NCI-H1694 treated with DMSO at 0.1 percent for 48 hours (cell line): ENCODE measurements at places on chromosomes 5 and 9.

DNA sequence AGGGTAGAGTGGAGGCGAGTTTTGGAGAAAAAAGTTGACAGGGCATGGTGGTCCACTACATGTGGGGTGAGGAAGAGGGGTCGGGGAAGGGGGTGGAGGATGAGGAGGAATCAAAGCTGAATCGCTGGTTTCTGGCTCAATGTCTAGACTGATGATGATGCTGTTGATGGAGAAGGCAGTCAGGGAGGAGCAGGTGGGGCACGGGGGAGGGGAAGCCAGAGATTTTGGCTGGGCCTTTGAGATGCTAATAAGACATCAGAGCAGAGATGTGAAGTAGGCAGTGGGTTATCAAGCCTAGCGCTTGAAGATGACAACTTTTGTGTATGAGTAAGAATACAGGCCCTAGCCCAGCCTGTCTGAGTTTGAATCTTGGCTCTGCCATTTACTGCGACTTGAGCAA lies 32.4 kb upstream of the TTC23L start:
- no peak for DNase-seq

DNA sequence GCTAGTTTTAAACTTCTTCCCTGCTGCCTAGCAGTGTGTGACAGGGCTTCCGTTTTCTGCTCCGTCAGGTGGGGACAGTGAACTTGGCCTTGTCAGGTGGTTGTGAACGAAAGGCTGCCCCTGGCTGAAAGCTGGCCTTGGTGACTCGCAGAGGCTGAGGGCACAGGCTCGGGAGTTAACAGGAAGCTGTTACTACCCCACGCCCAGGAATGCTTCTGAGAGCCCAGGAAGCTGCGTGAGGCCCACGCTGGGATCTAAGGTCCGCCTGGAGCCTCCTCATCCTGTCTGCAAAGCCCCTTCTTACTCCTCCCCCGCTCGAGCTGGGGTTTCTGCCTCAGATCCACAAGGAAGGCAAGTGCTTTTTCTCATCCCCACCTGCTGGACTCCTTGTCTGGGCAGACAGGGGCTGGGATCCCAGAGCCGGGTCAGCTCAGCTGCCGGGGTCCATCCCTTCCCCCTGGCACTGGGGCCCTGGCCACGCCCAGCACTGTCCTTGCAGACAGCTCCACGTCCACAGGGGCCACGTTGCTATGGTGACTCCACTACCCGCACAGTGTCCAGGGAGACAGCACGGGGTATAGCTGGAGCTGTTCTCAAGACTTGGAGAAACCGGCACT lies 124.7 kb upstream of the TBC1D2 start:
- DNase-seq, result no peak

GRCh38 chr5:140607031-140607430 lies 25.9 kb downstream of the CD14 start:
- no peak for DNase-seq

GRCh38 chr5:151685749-151686673 lies 704 bp downstream of the SPARC start:
- DNase-seq, result no peak

DNA sequence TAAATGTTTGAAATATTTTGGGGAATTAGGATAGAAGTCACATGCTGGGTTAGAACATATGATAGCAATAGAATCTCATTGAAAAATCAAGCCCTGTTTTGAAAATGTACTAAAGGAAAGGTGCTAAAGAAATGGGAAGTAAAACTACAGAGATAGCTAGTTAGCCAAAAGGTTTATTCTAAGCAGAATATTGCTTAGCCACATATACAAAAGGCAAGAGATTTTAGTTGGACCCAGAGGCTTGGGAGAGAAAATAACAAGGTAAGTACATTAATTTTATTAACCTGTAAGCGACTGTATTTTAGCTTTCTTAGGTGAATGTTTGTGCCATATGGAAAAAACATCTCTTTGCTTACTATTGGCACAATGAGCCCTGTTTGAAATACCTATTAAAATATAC lies 108.3 kb downstream of the RPS23 start:
- DNase-seq, result no peak

DNA sequence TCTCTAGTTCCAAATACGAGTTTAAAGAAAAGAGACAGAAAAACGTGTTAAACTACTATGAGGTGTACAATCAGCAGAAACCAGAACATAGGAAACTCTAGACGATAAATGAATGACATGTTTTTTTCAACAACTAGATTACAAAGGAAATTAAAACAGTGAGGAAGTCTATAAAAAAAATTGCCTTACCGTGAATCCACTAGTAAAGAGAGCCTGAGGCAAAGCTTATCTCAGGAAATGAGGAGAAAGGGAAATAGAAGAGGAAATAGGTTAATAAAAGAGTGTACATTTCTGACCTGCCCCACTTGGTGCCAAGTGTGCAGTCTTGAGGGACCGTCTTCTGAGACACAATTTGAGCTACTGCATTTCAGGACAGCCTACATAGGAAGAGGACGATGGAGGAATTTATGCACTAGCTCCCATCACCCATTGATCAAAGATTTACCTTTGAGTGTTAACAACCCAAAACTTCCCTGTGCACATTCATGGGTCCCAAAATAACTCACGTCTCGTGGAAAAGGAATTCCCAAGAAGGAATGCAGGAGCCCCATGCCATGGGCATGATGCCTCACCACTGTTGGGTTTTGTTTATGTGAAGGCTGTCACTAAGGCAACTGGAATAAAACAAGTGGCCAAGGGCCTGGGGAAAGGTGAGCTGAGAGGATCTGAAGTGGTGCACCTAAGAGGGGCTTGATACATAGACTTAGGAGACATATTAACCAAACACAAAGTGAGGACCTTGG lies 53.6 kb upstream of the SLC1A3 start:
- no peak for DNase-seq

- no peak for DNase-seq
These were observed 195.7 kb downstream of the NR3C1 start for GRCh38 chr5:143207563-143208364.

DNA sequence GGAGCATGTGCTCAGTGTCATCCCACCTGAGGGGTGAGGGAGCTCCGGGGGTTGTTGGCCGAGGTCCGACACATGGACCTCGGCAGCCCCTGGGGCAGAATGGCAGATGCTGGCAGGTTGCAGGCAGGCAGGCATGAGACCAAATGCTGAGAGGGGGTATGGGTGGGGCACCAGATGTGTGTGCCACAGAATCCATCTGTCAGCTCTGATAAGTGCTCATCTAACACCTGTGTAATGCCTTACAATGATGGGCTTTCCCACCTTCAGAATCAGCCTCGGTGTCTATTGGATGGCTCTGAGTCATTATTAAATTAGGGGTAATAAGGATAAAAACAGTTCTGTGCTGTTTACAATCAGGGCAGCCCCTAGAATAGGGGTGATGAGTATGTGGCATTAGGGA lies 73.1 kb upstream of the SAP30L start:
- DNase-seq, result peak; percentile 28

GRCh38 chr9:87567571-87567970 lies 69.9 kb downstream of the DAPK1 start:
- DNase-seq, result no peak

DNA sequence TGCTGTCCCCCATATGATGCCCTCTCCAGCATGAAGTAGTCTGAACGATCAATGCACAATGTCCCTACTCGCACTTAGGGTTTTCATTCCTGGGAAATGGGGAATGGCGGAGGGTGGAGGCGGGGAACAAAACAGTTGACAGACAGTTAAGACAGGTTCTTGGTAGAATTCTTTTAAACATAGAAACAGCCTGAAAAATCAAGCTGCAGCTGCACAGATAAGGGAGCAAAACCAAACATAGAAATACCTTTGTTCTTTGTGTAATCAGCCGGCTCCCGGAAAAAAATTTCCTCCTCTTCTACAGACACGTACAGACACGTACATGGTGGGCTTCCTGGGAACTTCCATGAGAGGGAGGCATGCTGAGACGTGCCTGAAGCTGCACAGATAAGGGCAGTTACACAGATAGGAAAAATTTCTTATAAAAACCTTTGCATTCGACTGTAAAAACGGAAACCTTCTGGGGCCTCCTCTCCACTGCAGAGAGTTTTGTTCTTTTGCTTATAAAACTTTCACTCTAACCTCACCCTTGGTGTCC lies 662.4 kb upstream of the PTPRD start:
- no peak for DNase-seq

GRCh38 chr9:72552356-72552755 lies 30.9 kb downstream of the TMC1 start:
- no peak for DNase-seq

- DNase-seq, result no peak
These were observed 37.9 kb downstream of the LMNB1 start for GRCh38 chr5:126814721-126815404.

GRCh38 chr9:92952906-92953610 lies 5.7 kb downstream of the FGD3 start:
- no peak for DNase-seq
